Activated CD4-positive, alpha-beta T cell treated with anti-CD3 and anti-CD28 coated beads, Interleukin-10, Interleukin-2, amounts not matched to agents 100 ng/mL and 50 ng/mL, durations not matched to agents 16 hours and 8 hours (primary cell): ENCODE measurements at places on chromosomes 4 and X.

GRCh38 chr4:140097572-140097971, 56.4 kb downstream of the MAML3 start:
- no peak for DNase-seq

- DNase-seq = no peak
These were observed 23.8 kb downstream of the FGFBP1 start for GRCh38 chr4:15914736-15915135.

DNA sequence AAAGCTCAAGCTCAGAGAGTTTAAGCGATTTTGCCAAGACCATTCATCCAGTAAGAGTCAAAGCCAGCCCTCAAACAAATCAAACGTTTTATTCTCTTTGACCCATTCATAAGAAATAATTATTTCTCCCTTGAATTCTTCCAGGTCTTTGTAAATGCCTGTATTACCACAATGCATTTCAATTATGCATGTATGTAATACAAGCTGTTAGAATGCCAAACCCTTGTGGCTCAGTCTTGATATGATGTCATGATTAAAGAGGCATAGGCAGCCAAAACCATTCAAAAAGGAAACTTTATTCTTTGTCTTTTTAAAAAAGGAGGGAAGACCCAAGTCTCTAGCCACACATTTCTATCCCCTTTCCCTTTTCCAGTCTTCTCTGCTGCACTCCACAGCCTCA, 56.5 kb upstream of the PGM2 start:
- DNase-seq = no peak

DNA sequence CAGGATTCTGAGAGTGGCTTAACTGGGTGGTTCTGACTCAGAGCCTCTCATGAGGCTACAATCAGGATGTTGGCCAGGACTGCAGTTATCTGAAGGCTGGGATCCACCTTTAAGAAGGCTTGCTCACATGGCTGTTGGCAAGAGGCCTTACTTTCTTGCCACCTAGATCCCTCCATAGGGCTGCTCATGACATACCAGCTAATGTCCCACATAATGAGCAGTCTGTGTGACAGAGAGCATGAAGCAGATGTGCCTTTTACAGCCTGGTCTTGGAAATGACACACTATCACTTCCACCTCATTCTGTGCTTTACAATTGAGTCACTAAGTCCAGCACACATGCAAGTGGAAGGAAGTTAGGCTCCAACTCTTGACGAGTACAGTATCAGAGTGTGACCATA, 4.3 kb upstream of the RBM3 start:
- DNase-seq = peak; percentile 89

DNA sequence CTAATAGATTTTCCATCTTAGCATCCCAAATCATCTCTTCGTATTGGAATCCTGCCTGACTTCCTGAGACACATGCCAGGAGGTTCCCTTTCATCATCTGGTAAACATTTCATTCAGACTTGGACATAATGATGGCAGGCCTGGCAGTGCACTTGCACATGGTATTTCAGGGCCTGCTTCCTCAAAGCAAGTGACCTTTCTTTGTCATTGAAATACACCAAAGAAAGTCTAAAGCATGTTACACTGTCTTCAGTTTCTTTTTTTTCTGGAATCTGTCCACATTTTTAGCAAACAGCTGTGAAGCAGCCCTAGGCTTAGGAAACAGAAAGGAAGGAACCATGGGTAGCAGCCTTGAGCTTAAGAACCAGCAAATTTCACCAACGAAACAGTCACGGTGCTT, 205.9 kb upstream of the VCX start:
- DNase-seq = no peak

- no peak for DNase-seq
These were observed 1283.8 kb upstream of the PABPC4L start for GRCh38 chr4:135485371-135485770.

DNA sequence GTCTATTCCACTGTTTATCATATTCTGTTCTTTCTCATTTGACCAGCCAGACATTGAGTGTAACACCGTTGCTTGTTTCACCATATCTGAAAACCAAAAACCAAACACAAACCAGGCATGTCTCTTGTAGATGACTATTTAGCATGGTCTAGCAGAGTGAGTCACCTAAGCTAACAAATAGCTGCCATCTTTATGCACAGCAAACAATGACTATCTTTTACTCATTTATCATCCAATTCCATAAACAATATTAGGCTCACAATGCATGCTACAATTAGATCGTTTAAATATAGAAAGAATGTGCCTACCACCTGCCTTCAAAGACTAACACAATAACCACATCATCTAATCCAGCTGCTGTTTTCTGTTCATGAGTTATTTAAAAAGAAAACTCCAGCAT, 495.4 kb downstream of the PCDH19 start:
- no peak for DNase-seq

- DNase-seq = peak; percentile 38
These were observed 93.8 kb downstream of the C4orf51 start for GRCh38 chr4:145773581-145774234.

DNA sequence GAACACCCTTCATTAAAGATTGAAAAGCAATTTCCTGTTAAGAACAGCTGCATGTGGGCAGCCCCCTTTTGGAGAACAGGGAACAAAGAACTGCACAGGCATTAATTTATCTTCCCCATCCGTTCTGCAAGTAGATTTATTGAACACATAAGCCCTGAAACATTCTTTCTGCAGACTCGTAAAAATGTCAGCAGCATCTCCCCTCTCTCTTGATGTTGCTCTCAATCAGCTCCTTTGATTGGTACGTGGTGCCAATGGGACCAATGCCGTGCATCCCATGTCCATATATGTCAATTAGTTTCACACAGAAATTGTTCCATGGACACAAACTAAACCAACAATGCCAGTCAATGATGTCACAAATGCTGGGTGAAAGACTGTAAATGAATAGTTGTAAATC, 228.5 kb upstream of the RASGEF1B start:
- DNase-seq = no peak

- no peak for DNase-seq
These were observed 2.0 kb upstream of the THAP9 start for GRCh38 chr4:82898322-82899243.

DNA sequence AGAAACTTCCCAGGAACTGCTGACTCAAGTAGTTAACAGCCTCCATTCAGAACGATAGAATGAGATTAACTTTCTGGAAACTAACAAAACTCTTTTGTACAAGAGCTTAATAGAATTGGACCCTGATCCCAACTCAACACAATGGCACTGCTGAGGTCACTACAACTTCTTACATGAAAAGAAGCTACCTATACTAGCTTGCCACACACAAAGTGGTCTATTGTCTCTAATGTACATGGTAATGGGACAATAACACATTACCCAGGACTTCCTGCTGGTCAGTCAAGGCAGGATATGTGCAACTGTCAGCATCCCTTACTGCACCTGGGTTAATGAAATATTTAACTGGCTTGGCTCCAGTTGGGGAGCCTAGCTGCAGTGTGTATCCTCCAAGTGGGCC, 56.2 kb downstream of the BRCC3 start:
- DNase-seq = no peak

DNA sequence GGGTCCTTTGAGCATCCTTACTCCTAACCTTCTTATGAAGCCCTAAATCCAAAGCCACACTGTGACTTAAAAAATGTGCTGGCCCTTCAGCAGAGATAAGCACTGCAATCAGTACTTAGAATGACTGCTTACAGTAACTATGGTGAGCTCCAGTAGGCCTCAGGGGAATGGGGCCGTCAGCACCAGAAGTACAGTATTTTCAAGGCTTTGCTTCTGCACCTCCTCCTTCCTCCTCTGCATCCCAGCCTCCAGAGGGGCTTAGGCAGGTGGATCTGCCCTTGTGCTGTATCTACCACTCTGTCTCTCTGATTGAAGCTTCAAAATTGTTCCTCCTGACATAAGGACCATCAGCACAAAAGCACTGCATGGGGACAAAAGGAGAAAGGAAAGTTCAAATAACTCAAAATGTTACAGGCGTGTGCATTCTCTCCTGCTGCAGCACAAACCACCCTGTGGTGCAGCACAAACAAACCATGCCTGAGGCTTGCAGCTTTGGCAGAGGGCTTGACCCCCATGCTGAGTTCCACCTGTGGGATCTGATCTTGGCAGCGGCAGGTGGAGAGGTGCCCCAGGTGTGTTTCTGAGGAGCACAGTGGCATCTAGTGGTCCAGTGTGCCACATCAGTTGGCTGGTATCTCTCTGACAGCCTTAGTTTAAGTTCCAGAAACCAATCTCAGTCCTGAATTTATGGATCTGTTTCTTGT, 164.7 kb downstream of the SOWAHB start:
- DNase-seq = no peak
